H7 (cell line): ENCODE measurements at places on chromosomes 5 and 9. TPM values are rescaled to one million over a fixed set of nuclear protein-coding genes. Genes with fewer than 3 reads are reported as not detected.

- peak; percentile 71 for DNase-seq
Observed at GRCh38 chr9:126335837-126336735, 9.5 kb downstream of the MVB12B start.

- no peak for DNase-seq
Observed at GRCh38 chr5:129718471-129719090, 29.3 kb upstream of the MINAR2 start.

- DNase-seq, result no peak
Observed at GRCh38 chr5:149870232-149870631, 74.4 kb downstream of the PDE6A start.

DNA sequence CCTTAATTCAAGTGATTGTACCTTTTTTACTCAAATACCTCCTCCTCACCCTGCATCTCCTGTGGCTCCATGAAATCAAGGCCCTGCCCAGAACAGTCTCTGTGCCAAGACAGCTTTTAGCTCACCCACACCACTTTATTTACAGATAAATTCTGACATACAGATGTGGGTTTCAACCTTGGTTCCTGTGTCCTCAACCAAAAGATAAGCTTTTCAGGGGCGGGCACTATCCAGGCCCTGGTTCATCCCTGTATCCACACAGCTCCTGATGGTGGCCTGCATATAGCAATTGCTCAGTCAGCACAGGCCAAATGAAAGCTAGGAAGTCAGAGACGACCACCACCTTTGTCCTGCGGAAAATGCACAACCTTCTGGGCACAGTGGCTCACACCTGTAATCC lies 8.3 kb downstream of the SHB start:
- no peak for DNase-seq

DNA sequence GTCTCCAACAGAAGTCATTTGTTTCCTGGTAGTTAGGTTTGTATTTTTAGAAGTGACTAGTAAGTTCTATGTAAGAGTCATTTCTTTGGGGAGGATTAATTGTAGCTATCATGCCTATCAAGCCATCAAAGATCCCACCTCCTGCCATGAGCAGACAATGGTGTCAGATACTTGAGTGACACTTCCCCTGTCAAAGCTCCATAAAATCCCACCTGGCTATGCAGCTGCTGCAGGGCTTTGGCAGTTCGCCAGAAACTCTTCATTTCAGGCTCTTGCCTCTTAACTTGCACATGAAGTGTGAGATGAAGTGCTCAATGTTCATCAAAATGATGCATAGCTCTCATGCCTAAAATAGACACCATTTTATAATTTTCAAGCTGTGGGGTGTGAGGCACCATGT lies 312.1 kb downstream of the CDH12 start:
- no peak for DNase-seq

GRCh38 chr5:10420932-10421331 lies 20.7 kb upstream of the ROPN1L start:
- DNase-seq, result no peak

The DIRAS2 gene
- 0.11 and 0.28 TPM in 2 replicates for total RNA-seq

The RNF20 gene
- 21.8 and 24.9 TPM in 2 replicates for total RNA-seq
